ENCODE measurements at places on chromosomes 16 and 17.

- DNase-seq = no peak
These were observed 139.8 kb upstream of the TOM1L1 start for GRCh38 chr17:54760836-54761235.

- DNase-seq = no peak
These were observed 94.7 kb downstream of the GOSR1 start for GRCh38 chr17:30571921-30572320.

GRCh38 chr17:55332296-55333041 is 67.7 kb downstream of the HLF start:
- DNase-seq = no peak

DNA sequence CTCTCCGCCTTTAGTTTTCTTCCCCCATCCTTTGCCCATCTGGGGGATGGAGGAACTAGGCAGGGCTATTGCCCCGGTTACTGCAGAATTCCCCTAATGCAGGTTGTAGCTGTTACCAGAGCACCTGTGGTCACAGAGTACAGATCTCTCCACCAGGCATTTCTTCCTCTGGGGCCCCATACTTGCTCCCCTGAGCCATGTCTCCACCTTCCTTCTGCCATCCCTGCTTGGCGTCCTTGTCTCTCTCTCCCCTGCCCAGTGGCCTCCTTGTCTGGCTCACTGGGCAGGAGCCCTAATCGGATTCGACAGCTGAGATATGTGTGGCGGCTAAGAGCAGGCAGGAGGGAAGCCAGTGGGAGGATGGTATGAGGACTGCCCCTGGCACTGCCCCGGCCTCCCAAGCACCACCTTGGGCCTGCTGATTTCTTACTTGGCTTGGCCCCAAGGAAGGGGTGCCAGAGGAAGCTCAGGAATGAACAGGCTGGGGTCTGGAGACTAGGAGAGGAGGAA is 2.0 kb downstream of the RARA start:
- DNase-seq = no peak

DNA sequence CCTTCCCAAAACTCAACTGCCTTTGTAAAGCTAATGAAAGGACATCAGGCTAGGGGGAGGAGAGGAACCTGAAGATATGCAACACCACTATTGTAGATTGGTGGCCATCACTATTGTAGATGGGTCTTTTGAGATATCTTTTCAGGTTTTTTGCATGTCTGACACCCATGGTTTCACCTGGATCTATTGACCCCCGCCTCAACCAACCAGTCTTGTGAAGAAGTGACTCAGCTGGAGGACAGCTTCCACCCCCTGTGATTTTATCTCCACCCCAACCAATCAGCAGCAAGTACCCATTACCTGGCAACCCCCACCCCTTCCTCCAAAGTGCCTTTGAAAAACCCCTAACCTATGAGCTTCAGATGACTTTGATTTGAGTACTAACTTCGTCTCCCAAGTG is 382.6 kb upstream of the GOT2 start:
- no peak for DNase-seq

GRCh38 chr16:1590930-1591705 is 20.8 kb downstream of the IFT140 start:
- no peak for DNase-seq

GRCh38 chr17:74763565-74764387 is 12.4 kb downstream of the NAT9 start:
- no peak for DNase-seq

- no peak for DNase-seq
These were observed 6.3 kb downstream of the BCAR1 start for GRCh38 chr16:75244844-75245758.

DNA sequence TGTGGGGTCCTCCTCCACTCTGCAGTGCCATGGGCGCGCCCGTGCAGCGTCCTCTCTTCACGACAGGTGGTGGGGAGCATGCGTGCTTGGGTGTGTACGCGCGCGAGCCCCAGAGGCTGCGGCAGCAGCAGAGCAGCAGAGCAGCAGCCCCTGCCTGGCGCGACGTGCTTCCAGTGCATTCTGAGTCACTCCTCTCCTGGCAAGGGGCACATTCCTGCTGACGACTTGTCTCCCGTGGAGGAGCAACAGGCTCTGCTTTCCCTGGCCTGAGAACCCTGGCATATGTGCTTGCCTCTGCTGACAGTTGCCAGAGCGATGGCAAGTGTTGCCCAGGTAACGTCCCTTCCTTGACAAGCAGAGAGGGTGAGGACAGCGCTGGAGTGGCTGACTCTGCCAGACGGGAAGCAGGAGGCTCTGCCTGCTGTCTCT is 133.8 kb upstream of the PLCG2 start:
- DNase-seq = no peak

DNA sequence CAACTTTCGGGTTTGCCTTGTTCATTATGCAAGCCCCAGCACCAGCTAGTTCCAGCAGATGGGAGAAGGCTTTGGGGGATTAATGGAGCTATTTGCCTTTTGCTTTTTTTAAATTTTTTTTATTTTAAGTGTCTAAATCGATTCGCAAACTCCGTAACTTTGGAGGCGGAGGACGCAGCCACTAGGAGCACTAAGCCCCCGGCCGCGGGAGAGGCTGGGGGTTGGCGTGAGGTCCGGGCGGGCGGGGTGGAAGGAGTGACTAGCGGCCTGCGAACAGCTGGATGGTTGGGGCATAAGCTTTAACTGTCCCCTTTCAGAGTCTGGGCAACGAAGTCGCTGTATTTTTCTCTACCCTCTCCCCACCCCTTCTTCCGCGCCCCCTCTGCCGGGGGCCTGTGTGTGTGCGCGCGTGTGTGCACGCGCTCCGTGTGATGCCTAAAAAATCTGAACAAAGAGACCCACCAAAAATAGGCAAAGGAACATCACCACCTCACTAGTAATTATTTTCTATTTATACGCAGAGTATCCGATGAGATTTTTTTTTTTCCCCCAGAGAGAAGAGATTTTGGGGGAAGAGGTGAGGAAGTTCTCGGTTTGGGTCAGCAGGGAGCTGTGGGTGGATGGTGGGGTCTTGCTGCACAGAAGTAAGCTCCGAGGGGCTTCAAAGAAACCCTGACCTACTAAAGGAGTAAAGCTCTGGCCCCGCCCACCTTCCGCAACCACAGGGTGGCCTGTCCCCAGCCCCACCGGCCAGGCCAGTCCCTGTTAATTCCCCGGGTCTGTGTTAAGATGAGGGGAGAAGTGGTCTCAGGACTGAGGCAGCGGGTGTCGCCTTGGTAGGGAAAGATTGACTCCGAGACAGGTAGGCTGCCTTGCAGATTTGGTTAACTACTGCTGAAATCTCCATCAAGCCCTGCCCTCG is 2.3 kb downstream of the SHISA9 start:
- DNase-seq = no peak

DNA sequence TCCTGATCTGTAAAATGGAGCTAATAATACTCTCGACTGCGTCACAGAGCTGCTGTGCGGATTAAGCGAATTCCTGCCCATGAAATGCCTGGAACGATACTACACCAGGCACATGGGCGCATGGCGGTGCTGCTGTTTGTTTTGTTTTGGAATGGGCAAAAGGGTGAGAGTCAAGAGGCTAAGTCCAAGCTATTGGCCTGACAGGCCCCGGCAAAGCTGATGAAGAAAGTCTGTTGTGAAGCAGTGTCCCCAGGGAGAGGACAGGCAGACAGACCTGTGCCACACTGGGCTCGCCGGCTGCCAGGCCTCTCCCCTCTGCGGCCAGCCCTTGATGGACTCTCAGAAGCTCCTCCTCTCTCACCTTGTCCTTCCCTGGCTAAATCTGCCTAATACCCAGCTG is 31.3 kb upstream of the RASD1 start:
- DNase-seq = no peak

DNA sequence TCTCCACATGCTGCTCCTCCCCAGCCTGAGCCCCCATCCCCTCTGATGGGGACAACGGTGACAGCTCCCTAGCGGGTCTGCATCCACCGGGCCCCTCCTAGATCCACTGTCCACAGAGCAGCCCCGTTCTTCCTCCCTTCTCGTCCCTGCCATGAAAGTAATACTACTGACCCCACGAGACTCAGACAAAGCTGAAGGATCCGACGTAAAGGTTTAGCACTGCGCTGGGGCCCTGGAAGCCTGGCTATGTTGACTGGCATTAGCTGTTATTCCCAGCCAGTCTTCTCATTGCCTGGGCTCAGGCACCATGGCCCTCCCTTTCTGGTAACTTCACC is 30.7 kb downstream of the VAC14 start:
- no peak for DNase-seq

- DNase-seq = no peak
These were observed 161.4 kb upstream of the RPL38 start for GRCh38 chr17:74041869-74042640.

- DNase-seq = no peak
These were observed 88.5 kb downstream of the ANKRD11 start for GRCh38 chr16:89401641-89402445.

DNA sequence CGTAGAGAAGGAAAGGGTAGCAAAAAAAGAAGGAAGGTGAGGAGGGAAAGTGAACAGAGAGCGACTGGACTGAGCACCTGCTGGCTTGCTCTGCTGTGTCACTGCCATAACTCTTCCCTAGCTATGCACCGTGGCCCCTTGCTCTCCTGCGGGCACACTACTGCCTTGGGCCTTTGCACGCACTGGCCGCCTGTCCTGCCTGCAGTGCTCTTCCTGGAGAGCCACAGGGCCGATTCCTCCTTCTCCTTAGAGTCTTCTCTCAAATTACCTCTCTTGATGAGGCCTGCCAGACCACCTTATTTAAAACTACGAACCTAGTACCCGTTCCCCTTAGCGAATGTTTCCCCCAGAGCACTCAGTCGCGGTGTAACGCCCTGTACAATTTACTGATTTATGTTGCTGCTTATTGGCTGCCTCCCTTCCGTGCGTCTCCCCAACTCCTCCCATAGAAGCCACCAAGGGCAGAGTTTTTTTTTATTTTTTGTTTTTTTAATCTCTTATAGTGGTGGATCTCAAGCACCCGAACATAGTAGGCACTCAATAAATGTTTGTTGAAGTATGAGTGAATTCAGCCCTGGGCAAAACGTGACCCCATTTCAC is 70.3 kb downstream of the RAI1 start:
- peak; percentile 22 for DNase-seq

- DNase-seq = no peak
These were observed 23.2 kb downstream of the RNF157 start for GRCh38 chr17:76217081-76217480.

DNA sequence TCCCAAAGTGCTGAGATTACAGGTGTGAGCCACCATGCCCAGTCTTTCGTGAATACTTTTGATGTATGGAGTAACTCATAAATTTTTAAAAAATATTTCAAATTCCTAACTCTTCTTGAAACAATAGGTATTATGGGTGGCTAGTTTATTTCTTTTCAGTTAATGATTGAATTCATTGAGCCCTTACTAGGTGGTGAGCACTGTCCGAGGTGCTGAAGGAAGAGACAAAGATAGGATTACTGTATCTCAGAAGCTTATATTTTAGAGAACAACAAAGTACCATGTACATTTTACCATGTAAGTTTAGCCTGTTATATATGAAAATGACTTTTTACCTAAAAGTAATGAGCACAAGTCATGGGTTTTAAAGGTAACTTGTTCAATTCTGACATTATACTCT is 418.3 kb downstream of the NPIPA7 start:
- no peak for DNase-seq

DNA sequence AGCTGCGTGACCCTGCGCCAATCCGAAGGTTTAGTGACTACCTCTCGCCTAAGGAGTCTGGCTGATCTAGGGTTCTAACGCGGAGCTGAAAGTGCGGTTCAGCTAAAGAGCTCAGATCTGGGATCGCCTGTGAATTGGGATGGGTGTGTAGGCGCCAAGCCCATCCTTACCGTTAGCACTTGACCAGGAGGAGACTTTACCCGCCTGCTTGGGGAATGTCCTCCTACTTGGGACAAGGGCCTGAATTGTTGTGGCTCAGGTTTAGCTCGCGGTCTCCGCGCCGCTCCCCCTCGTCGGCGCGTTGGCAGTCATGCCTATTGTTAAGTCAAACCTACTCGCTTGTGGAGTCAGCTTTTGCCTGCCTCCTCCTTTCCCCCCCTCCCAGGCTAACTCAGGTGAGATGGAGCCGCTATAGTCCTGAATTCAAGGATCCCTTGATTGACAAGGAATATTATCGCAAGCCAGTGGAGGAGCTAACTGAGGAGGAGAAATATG is 480 bp downstream of the MRPS7 start:
- no peak for DNase-seq

GRCh38 chr17:48731355-48731754 is 2.8 kb upstream of the HOXB13 start:
- DNase-seq = no peak

DNA sequence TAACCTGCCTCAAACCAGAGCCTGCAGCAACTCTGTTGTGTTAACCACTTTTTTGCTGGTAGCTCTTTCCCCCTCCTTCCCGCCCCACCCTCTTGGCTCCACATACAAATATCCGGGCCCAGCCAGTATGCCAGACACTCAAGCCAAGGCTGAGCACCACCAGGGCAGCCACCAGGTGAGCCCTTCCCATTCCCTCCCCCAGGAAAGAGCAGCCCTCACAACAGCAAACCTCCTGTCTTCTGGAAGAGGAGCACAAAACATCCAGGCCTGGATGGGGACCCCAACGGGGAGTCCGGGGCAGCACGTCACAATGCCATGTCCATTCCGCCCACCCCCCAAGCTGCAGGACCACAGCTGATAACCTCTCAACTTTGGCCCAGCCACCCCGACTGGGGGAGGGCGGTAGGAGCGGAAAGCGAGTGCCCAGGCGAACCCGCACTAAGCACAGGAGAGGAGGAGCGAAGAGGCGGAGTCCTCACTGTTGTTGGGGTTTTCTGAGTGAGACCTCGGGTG is 757 bp downstream of the ORMDL3 start:
- DNase-seq = peak; percentile 64

DNA sequence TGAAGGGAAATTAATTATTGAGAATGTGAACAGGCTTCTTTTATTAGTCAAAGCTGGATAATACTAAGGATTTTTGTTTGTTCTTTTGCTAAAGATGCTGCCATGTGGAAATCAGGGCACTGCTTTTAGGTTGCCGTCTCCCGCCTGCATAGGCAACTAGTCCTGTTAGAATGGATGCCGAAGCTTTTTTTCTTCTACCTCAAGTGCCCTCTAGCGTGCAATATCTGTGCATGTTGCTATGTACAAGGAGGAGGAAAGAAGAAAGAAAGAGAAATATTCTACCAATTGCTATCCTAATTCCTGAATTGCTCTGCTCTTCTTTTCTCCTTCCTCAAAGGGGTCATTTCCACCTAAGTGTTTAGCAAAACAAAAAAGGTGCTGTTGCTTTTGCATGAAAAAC is 5.2 kb upstream of the CDH8 start:
- DNase-seq = no peak
